Activated T-helper 1 cell treated with anti-CD3 and anti-CD28 coated beads, Interleukin-12 subunit alpha, Interleukin-12 subunit beta, Interleukin-2, Interleukin-4 antibody, amounts not matched to agents 30 ng/mL and 10 ng/mL and 1 ng/mL, durations not matched to agents 14 hours and 24 hours and 36 hours (primary cell): ENCODE measurements at places on chromosomes 16 and 17. TPM values are rescaled to one million over a fixed set of nuclear protein-coding genes. Genes with fewer than 3 reads are reported as not detected.

Gene KRT27
- total RNA-seq, result not detected in 2 replicates

Gene RRAD
- total RNA-seq, result 0.83 and 0.93 TPM in 2 replicates

Gene CSH1
- not detected in 2 replicates for total RNA-seq

Gene RAMP2
- total RNA-seq, result not detected in 2 replicates

Gene WSCD1
- 0.07 and 0.10 TPM in 2 replicates for total RNA-seq

Gene ZACN
- 2.7 and 2.9 TPM in 2 replicates for total RNA-seq

Gene KRTAP1-5
- total RNA-seq, result not detected in 2 replicates

Gene CSNK1D
- total RNA-seq, result 154 and 161 TPM in 2 replicates

Gene NOD2
- total RNA-seq, result 6.7 and 7.3 TPM in 2 replicates

Gene TPSG1
- not detected in 2 replicates for total RNA-seq

Gene MT1E
- total RNA-seq, result 135 TPM in 2 replicates

Gene KRT28
- not detected in 2 replicates for total RNA-seq

Gene KRT222
- not detected in 2 replicates for total RNA-seq
